Sigmoid colon (tissue), 7 donors: ENCODE measurements at places on chromosomes 5 and 9.
A peak's percentile ranks its signal among the peaks of the same experiment; 100 is the strongest.

GRCh38 chr9:75438716-75439115, 350.4 kb downstream of the OSTF1 start:
- H3K36me3 ChIP-seq: no peaks in the 10 kb centered on the region
- no peaks in the 10 kb centered on the region for H3K27me3 ChIP-seq
- no peak overlapping the region for H3K4me3 ChIP-seq
- no peak overlapping the region for H3K27ac ChIP-seq
- no peak for DNase-seq

DNA sequence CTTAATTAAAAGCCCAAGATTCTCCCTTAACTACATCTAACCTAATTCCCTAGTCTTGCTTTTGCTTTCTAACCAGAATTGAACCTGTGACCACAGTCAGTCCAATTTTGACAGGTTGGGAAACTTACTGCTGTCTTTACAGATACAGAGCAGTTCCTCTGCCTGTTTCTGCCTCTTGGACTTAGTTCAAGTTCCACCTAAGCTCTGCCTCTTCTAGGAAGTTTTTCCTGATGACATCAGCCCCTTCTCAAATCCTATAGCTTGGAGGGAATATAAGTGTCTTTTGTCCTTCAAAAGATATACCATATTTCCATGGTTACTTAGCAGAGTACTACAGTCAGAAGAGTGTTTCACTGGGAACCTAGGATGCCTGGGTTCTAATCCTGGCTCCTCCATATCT, 31.7 kb downstream of the BRINP1 start:
- H3K27ac ChIP-seq: no peak overlapping the region
- no peaks in the 10 kb centered on the region for H3K36me3 ChIP-seq
- no peak overlapping the region for H3K4me3 ChIP-seq
- no peaks in the 10 kb centered on the region for H3K27me3 ChIP-seq

DNA sequence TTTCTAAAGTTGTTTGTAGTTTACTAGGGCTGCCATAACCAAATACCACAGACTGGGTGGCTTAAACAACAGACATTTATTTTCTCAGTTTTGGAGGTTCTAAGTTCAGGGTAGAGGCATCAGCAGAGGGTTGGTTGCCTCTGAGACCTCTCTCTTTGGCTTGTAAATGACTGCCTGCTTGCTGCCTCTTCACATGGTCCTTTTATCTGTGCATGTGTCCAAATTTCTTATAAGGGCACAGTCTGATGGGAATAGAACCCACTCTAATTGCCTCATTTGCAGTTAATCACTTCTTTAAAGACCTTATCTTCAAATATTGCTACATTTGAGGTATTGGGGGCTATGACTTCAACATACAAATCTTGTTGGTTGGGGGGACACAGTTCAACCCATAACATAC, 36.8 kb downstream of the GPBP1 start:
- H3K36me3 ChIP-seq: peaks cover 18% of the 10 kb centered on the region
- no peaks in the 10 kb centered on the region for H3K4me1 ChIP-seq
- DNase-seq: no peak
- H3K4me3 ChIP-seq: no peak overlapping the region
- H3K27ac ChIP-seq: peak overlapping the region; percentile 34
- H3K27me3 ChIP-seq: no peaks in the 10 kb centered on the region

- no peaks in the 10 kb centered on the region for H3K27me3 ChIP-seq
- H3K36me3 ChIP-seq: no peaks in the 10 kb centered on the region
- no peak overlapping the region for H3K4me3 ChIP-seq
- no peak for DNase-seq
Observed at GRCh38 chr5:55062039-55062779, 38.2 kb downstream of the GZMK start.

DNA sequence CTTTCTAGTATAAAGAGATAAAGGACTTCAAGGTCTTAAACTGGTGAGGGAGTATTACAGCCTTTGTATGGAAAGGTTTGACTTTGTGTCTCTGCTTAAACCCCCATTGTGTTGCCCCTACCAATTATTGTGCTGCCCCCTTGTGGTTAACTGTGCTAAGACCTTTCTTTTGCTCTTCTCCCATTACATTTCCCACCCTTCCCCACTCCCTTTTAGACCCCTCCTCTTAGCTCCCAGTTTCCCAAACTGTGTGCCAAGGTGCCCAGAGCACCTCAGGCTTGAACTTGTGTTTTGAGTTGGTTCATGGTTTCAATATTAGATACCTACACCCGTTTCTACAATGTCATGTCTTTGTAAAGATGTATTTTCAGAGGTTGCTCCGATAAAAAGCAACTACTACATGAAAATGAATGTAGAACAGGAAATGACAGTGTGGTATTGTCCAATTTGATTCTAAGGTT, 2.9 kb downstream of the JAK2 start:
- no peaks in the 10 kb centered on the region for H3K36me3 ChIP-seq
- peak overlapping the region; percentile 82 for H3K4me3 ChIP-seq
- no peak overlapping the region for H3K27ac ChIP-seq
- H3K27me3 ChIP-seq: no peaks in the 10 kb centered on the region

- no peak for DNase-seq
- no peak overlapping the region for H3K27ac ChIP-seq
- no peak overlapping the region for H3K4me3 ChIP-seq
- no peaks in the 10 kb centered on the region for H3K36me3 ChIP-seq
- H3K27me3 ChIP-seq: no peaks in the 10 kb centered on the region
Observed at GRCh38 chr5:92777421-92777820, 803.6 kb downstream of the NR2F1-AS1 start.

GRCh38 chr5:39470811-39471210, 46.0 kb upstream of the DAB2 start:
- H3K27me3 ChIP-seq: no peaks in the 10 kb centered on the region
- H3K27ac ChIP-seq: no peak overlapping the region
- no peak overlapping the region for H3K4me3 ChIP-seq
- no peaks in the 10 kb centered on the region for H3K4me1 ChIP-seq
- DNase-seq: no peak
- no peaks in the 10 kb centered on the region for H3K36me3 ChIP-seq

- no peak for DNase-seq
- no peak overlapping the region for H3K4me3 ChIP-seq
- no peak overlapping the region for H3K27ac ChIP-seq
- no peaks in the 10 kb centered on the region for H3K4me1 ChIP-seq
Observed at GRCh38 chr5:2320611-2321010, 430.9 kb downstream of the IRX2 start.

- H3K36me3 ChIP-seq: no peaks in the 10 kb centered on the region
- H3K27me3 ChIP-seq: no peaks in the 10 kb centered on the region
- no peaks in the 10 kb centered on the region for H3K4me1 ChIP-seq
- no peak for DNase-seq
- H3K4me3 ChIP-seq: no peak overlapping the region
Observed at GRCh38 chr5:160835818-160836528, 16.0 kb downstream of the ATP10B start.

- no peaks in the 10 kb centered on the region for H3K36me3 ChIP-seq
- peak overlapping the region; percentile 29 for H3K27ac ChIP-seq
- H3K4me3 ChIP-seq: peak overlapping the region; percentile 62
- no peaks in the 10 kb centered on the region for H3K27me3 ChIP-seq
- no peak for DNase-seq
Observed at GRCh38 chr5:66596636-66597182, 516 bp downstream of the MAST4 start.

GRCh38 chr5:138470322-138471051, 5.2 kb downstream of the EGR1 start:
- H3K27me3 ChIP-seq: no peaks in the 10 kb centered on the region
- peaks cover 15% of the 10 kb centered on the region for H3K4me1 ChIP-seq
- H3K27ac ChIP-seq: no peak overlapping the region
- H3K36me3 ChIP-seq: no peaks in the 10 kb centered on the region

GRCh38 chr5:165502893-165503691, 1997.7 kb downstream of the MAT2B start:
- H3K27ac ChIP-seq: no peak overlapping the region
- no peaks in the 10 kb centered on the region for H3K27me3 ChIP-seq
- DNase-seq: no peak
- H3K4me1 ChIP-seq: peaks cover 5% of the 10 kb centered on the region

DNA sequence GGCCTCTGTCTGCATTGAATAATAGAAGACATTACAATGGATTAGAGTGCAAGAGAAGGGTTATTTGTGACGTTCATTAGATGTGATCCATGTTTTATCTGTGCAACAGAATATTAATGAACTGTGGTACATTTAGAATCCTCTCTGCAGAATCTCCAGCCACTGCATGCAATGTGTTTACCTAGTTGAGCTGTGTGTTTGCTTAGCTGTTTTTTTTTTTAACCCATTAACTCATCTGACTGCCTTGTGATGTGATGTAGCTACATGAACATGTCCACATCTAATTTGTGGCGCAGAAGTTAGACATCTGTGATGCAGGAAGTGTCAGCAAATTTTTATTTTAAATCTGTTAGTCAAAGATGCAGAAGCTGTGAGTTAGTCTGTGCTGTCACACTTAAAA, 236.9 kb downstream of the CD180 start:
- no peaks in the 10 kb centered on the region for H3K27me3 ChIP-seq
- H3K36me3 ChIP-seq: no peaks in the 10 kb centered on the region
- H3K27ac ChIP-seq: peak overlapping the region; percentile 64
- no peak for DNase-seq
- H3K4me3 ChIP-seq: peak overlapping the region; percentile 47

- no peak overlapping the region for H3K4me3 ChIP-seq
- H3K27me3 ChIP-seq: no peaks in the 10 kb centered on the region
- DNase-seq: no peak
Observed at GRCh38 chr9:20771729-20772128, 87.7 kb downstream of the FOCAD start.

GRCh38 chr5:43034591-43034968, 5.5 kb downstream of the ANXA2R start:
- H3K4me1 ChIP-seq: peaks cover 22% of the 10 kb centered on the region
- H3K4me3 ChIP-seq: peak overlapping the region; percentile 29
- peak overlapping the region; percentile 39 for H3K27ac ChIP-seq
- H3K27me3 ChIP-seq: peaks cover 61% of the 10 kb centered on the region
- H3K36me3 ChIP-seq: no peaks in the 10 kb centered on the region
- no peak for DNase-seq

- no peaks in the 10 kb centered on the region for H3K27me3 ChIP-seq
- H3K4me1 ChIP-seq: peaks cover 23% of the 10 kb centered on the region
- H3K4me3 ChIP-seq: no peak overlapping the region
- no peak for DNase-seq
- H3K27ac ChIP-seq: no peak overlapping the region
Observed at GRCh38 chr5:158456756-158457155, 597.8 kb upstream of the CLINT1 start.

DNA sequence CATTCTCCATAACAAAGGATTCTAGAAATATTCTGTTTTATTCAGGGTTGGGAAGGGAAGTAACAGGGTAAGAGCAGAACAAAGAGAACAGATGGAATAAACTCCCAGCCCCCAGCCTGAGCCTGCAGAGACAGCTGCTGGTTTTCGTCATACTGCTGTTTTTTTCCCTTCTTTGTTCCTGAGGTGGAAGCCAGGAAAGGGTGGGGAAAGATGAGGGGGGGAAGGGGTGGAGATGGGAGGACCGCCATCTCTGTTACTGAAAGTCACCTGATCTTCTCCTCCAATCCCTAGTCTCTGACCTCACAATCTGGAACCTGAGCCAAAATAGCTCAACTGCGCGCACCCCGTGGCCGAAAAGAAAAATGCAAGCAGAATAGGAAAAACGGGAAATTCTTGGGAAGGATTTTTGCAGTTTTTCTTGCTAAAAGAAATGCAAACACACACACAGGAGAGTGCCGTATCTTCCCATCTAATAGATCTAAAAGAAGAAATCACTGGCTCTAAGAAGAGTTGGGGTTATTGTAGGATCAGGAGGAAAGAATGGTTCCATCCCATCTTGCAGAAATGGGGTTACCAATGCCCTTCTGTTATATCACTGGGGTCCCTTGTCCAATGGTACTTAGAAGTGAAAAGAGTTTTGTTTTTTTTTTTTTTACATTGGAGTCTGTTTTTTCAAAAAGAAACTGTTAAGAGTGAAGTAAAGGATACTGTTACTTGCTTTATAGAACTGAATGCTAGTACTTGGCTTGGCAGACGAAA, 57.9 kb downstream of the DIAPH1 start:
- no peaks in the 10 kb centered on the region for H3K36me3 ChIP-seq
- peak overlapping the region; percentile 80 for H3K27ac ChIP-seq
- peaks cover 27% of the 10 kb centered on the region for H3K4me1 ChIP-seq
- H3K27me3 ChIP-seq: no peaks in the 10 kb centered on the region
- H3K4me3 ChIP-seq: no peak overlapping the region
- peak; percentile 97 for DNase-seq
